ENCODE measurements at places on chromosomes 4 and X.

DNA sequence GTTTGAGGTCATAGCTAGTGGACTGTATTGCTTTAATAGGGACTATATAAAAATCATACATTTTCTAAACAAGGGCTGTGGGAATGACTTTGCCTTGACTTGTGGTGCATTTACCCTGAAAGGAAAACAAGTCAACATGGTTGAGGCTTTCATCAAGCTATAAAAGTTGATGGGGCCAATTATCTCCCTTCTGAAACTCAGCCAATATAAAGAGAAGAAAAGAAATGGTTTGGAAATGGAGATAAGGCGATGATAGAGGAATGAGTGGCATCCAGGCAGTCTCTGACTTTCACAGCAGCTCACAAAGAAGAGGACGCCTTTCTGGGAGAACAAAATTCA, 118.7 kb downstream of the SMARCA1 start:
- DNase-seq = no peak

- no peak for DNase-seq
Measured at GRCh38 chr4:149746276-149746675, 69.4 kb downstream of the IQCM start.

- no peak for DNase-seq
Measured at GRCh38 chrX:53438832-53439230, 4.7 kb upstream of the HSD17B10 start.

- peak; percentile 35 for DNase-seq
Measured at GRCh38 chrX:26918631-26919030, 544.5 kb downstream of the PPP4R3C start.

- no peak for DNase-seq
Measured at GRCh38 chrX:39560271-39560670, 537.5 kb downstream of the BCOR start.

- peak; percentile 81 for DNase-seq
Measured at GRCh38 chr4:124262211-124263179, 450.0 kb downstream of the ANKRD50 start.

DNA sequence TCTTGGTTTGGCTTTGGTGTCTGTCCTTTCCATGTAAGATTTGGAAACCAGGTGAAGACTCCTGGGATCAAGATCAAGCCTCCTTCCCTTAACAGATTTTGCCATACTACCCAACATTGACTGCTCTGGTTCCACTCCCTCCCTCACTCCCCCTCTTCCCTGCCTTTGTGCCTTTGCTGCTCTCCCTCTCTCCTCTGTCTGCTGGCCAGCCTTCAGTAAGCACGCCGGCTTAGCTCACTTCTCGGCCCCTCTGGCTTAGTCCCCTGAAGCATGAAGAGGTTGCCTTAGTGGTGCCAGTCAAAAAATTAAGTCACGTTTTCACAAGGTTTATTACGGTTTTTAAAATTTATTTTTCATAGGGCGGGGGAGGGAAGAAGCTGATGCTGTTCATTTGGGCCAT, 6.0 kb downstream of the GRIA3 start:
- DNase-seq = no peak

DNA sequence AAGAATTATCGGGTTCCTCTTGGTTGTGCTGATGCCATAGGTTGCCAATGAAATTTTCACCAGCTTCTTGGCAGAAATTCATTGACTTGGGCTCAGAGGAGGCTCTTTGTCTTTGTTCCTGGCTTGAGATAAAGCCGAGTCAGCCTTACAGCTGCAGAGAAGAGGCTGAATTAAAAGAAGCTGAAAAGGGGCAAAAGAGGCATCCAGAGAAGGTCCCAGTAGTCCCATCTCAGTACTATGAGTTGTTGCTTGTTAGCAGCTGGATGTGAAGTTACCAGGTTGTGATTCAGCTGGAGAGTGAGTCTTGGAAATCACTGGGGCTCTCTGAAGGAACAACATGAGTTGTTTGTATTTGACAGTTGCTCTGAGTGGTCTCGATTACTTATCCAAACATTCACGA, 59.7 kb downstream of the SMAD1 start:
- DNase-seq = no peak

DNA sequence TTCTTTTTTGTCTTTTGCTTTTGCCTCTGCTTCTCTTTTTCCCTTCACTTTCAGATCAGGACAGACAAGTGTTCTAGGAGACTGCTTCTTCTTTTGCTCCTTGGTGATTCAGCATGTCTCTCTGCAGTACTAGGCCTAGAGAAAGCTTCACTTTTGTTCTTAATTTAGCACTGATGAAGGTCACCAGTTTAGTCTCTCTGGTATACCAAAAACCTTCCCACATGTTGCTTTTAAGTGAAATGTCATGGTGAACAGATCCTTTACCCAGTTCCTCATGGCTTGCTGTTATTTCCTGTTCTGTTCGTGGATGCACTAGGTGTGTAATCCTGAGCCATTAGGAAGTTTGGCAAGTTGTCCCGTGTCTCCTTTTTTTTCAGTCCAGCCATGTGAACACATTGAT, 53.3 kb downstream of the NBDY start:
- no peak for DNase-seq

GRCh38 chr4:104938624-104939023, 208.1 kb upstream of the TET2 start:
- no peak for DNase-seq

DNA sequence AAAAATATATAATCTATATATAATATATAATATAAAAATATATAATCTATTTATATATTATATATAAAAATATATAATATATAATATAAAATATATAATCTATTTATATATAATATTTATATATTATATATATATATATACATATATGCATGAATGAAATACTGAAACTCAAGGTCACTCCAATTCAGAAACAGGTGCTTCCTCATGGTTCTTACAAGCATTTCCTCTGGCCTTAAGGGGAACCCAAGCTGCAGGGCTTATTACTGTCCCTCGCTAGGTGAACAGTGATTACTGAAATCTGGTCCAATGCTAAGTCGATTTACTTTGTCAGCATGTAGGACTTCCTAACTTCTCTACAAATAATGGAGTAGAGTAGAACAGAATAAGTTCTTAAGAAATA, 174.3 kb downstream of the GPM6A start:
- no peak for DNase-seq

- DNase-seq = no peak
Measured at GRCh38 chr4:164866817-164867490, 10.0 kb upstream of the APELA start.

DNA sequence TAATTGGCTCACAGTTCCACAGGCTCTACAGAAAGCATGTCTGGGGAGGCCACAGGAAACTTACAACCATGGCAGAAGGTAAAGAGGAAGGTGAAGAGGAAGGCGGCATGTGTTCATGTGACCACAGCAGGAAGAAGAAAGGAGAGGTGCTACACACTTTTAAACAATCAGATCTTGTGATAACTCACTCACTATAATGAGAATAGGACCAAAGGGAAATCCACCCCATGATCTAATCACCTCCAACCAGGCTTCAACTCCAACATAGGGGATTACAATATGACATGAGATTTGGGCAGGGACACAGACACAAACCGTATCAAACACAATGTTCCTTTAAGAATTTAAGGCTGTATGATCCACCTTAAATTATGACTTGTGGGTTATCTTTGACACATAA, 10.5 kb upstream of the PGM2 start:
- no peak for DNase-seq

DNA sequence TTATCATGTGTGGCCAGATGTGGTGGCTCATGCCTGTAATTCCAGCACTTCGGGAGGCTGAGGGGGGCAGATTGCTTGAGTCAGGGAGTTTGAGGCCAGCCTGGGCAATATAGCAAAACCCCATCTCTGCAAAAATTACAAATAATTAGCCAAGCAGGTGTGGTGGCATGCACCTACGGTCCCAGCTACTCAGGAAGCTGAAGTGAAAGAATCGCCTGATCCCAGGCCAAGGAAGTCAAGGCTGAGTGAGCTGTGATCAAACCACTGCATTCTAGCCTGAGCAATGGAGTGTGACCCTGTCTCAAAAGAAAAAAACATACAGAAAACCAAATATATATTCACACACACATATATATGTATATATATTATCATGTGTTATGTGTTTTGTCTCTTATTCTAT, 15.0 kb downstream of the APELA start:
- DNase-seq = no peak

GRCh38 chr4:70741867-70742658, 20.3 kb downstream of the RUFY3 start:
- DNase-seq = no peak

- no peak for DNase-seq
Measured at GRCh38 chr4:74293558-74293957, 14.7 kb upstream of the EPGN start.

GRCh38 chr4:129246145-129246544, 150.2 kb downstream of the C4orf33 start:
- DNase-seq = no peak

GRCh38 chr4:38567457-38567856, 96.5 kb upstream of the KLF3 start:
- DNase-seq = no peak

GRCh38 chr4:94970650-94971049, 212.9 kb downstream of the BMPR1B start:
- DNase-seq = no peak

GRCh38 chrX:98627645-98628044, 1743.9 kb downstream of the RPA4 start:
- no peak for DNase-seq

DNA sequence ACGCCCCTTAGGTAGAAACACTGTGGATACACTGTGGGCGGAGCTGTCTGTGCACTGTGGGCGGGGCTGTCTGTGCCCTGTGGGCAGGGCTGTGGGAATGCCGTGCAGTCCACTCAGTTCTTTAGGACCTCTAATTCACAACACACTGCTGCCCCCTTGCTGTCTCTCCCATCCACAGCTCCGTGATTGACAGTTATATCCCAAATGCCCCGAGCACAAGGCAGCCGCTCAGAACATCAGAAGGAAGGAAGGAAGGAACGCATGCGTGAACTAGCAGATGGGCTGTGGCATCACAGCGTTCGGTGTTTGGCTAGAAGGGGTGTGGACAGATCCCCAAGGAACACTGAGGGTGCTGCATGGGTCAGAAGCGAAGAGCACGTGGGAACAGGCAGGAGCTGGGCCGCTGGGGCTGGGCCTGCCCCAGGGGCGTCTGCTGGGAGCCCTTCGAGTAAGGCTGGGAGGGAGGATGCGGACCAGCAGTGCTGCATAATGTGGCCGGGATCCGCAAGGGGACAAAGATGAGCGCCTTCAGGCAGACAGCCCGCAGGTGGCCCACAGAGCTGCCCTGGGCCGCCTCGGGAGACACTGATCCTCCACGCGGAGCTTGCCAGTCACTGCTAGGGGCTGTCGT, 29.8 kb downstream of the ACOX3 start:
- DNase-seq = peak; percentile 59

DNA sequence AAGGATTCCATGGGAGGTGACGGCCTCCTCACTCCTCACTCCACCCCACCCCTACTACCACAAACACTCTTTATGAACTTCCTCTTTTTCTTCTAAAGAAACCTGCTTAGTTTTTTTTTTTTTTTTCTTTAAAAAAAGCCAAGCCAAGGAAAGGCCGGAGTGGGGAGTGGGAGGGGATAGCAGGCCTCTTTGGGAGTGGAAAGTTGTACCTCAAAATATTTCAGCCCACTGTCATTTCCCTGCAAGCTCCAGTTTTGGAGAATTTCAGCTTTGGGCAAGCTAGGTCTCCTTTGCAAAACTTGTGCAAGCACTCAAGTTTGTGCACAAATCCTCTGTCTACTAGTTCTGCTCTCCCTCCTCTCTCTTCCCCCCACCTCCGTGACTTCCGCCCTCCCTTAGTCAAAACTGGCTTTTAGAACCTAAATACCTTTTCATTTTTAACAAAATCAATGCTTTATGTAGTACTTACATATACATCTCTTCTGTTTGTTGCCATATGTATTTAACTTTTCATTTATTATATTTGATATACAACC, 512 bp upstream of the ANTXR2 start:
- DNase-seq = no peak

GRCh38 chrX:79089896-79090584, 54.4 kb upstream of the GPR174 start:
- DNase-seq = no peak

DNA sequence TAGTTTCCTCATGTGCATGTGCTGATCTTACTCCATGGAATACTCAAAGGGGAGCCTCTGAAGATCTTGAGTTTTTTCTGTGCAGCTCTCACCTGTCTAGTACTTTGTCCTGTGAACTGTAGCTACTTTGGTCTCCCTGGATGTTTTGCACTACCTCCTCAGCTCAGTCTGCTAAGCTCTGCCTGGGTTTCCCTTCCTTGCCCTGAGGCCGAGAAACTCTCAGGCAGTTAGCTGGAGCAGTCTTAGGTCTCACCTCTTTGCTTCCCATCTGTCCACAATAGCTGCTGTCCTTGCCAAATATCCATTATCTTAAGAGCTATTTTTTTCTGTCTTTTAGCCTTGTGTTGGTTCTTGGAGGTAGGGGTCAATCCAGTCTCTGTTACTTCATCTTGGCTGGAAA, 11.6 kb downstream of the THAP6 start:
- no peak for DNase-seq

GRCh38 chr4:21090094-21090666, 389.9 kb downstream of the PACRGL start:
- DNase-seq = no peak

DNA sequence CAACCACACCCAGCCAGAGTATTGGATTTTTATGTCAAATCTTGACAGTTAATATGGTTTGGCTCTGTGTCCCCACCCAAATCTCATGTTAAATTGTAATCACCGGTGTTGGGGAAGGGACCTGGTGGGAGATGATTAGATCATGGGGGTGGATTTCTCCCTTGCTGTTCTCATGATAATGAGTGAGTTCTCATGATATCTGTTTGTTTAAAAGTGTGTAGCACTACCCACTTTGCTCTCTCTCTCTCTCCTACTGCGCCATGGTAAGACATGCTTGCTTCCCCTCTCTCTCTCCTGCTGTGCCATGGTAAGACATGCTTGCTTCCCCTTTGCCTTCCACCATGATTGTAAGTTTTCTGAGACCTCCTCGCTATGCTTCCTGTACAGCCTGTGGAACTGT, 86.9 kb upstream of the COX18 start:
- DNase-seq = no peak

DNA sequence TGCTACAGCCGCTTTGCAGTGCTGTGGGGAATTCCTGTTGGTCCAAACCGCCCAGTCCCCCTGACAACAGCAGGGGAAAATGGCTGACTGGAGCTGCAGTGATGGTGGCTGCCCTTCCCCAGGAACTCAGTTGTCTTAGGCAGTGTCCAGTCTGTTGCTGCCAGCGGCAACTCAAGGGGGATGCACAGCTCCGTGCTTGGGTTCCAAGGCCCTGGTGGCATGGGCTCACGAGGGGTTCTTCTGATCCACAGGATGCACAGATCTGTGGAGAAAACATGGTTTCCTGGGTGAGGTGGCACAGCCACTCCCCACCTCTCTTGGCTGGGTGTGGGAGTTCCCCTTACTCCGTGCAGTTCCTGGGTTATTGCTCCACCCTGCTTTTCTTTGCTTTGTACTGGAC, 261.2 kb downstream of the TLL1 start:
- no peak for DNase-seq

DNA sequence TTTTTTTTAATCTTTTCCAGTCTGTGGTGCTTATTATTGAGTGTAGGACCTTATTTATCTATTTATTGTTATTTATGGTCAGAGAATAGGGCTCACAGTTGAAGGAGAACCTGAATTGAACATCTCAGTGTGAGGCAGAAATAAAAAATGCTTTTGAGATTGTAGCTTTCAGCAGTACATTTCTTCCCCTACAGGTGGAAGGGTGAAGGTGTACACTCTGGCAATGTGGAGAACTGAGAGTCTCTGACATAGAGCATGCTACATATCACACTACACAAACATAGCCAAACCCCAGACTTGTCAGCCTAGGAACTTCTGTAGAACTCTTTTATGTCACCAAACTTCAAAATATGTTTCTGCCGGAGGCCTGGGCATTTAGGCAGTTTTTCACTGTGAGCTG, 140.2 kb downstream of the STIM2 start:
- no peak for DNase-seq

All from kidney capillary endothelial cell (primary cell).